ENCODE measurements at places on chromosomes 1 and 21.

DNA sequence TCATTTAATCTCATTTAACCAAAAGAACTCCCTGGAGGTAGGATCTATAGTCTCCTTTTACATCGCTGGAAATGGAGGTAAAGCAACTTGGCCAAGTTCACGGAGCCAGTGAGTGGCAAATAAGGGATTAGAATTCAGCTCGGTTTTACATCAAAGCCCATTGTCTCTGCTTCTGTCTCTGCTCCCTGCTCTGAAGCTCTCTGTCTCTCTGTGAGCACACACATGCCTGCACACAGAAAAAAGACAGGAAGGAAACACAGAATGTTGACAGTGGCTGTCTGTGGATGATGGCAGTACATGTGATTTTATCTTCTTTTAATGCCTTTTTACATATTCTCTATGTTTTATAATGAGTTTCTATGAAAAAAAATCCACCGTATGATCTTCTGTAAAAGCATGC, 8.9 kb upstream of the DHRS3 start:
- no peak for DNase-seq

- no peak for DNase-seq
These were observed 115.5 kb downstream of the PTPN14 start for GRCh38 chr1:214435867-214436266.

- peak; percentile 9 for DNase-seq
These were observed 77.4 kb downstream of the DESI2 start for GRCh38 chr1:244730153-244730933.

- no peak for DNase-seq
These were observed 19.4 kb downstream of the LGALS8 start for GRCh38 chr1:236543065-236543669.

- no peak for DNase-seq
These were observed 882.4 kb upstream of the ADGRL2 start for GRCh38 chr1:80918380-80918779.

DNA sequence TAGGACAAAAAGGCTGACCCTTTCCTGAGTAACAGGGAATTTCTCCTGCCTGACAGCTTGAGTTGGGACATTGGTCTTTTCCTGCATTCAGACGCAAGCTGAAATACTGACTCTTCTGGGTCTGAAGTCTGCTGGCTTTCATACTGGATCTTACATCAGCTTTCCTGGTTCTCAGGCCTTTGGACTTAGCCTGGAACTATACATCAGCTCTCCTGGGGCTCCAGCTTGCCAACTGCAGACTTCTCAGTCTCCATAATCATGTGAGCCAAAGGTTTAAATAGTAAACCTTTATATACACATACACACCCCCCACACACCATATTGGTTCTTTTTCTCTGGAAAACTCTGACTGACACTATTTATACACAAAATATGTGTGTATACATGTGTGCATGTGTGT, 59.0 kb upstream of the KCND3 start:
- DNase-seq: no peak

GRCh38 chr1:15680561-15681348, 3.4 kb upstream of the PLEKHM2 start:
- no peak for DNase-seq

DNA sequence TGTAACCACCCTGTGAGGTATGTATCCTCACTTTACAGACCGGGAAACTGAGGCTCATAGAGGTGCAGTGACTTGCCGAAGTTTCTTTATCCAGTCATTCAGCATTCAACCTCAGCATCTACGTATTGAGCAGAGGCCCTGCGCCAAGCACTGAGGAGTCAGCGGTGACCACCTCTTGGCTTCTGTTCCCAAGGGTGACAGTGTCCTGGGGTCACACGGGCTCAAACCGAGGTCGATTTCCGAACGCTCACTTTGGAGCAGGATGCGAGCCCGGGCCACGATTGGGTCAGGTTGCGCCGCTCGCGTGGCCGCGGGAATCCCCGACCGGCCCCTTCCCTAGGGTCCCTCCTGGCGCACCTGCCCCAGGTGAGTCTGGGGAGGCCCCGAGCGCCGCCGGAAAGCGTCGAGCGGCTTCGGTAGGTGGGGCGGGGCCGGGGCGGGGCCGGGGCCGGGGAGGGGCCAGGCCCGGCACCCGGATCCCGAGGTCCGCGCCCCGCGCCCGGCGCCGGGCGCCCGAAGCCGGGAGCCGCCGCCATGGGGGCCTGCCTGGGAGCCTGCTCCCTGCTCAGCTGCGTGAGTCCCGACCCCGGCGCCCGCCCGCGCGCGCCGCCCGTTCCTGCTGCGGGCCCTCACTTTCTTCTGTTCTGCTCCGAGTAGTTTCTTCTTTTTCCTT, at the start of gene SERINC2:
Gene SERINC2, plus strand, starts transcription at position 482 of the 673 bp plus-strand sequence. Its CDS starts 53 bp downstream, at position 535.
- DNase-seq: peak; percentile 26

- no peak for DNase-seq
These were observed 8.9 kb downstream of the SLC66A1 start for GRCh38 chr1:19321071-19321470.

- no peak for DNase-seq
These were observed 48.1 kb downstream of the KIF21B start for GRCh38 chr1:200975458-200975857.

GRCh38 chr1:12625276-12625675, 7.3 kb upstream of the DHRS3 start:
- DNase-seq: no peak

DNA sequence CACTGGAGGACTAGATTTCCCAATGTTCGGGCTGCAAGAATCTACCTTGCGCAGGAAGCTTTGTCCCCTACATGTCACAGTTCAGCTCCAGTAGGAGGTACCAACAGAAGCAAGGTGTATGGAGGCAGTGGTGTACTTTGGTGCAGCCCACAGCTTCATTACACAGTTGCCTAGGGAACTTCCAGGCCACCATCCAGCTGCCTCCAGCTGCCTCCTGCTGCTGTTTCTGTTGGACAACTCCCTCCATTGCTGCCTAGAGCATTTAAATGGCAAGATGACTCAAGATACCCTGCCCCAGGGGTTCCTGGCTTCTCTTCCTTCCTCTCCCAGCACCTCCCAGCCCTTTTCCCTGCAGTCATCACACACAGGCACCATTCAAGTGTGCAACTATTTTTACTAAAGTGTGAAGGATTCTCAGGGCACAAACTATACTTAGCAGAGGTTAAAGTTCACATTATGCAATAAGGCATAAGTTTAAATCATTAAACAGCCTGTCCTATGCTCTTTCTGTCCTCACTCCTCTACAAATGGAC, 39.0 kb upstream of the ATP1A1 start:
- no peak for DNase-seq

DNA sequence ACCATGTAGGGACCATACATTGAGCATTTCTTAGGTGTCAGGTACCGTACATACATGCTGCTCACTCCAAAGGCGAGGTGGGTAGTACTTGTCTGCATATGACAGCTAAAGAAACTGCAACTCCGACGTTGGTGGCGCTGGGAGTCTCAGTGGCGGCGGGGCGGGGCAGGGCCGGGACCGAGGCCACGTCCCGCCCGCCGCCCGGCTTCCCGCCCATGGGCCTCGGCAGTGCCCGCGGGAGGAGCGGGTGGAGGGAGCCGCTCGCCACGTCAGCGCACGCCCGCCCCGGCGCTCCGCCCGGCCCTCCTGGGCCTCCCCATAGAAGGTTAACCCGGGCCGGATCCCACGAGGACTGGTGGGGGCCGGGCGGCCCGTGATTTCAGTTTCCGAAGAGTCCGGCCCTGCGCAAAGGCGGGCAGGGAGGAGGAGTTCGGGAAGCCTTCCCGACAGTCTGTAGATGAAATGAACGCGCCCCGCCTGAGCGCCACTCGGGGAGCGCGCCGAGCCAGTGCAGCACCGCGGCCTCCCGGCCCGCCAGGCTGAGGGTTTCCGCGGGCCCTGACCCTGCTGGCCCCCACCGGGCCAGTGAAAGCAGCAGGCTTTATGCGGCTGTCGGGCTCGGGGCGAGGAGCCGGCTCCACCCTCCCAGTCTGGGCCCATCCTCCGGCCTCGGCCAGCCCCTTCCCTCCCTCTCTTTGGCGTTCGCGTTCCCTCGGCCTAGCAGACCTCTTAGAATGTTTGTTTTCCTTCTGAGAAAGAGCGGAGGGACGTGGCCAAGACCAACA, 119.9 kb upstream of the JUN start:
- DNase-seq: peak; percentile 57

- no peak for DNase-seq
These were observed 40.4 kb upstream of the GOLT1A start for GRCh38 chr1:204254031-204254661.

GRCh38 chr1:116874733-116875249, 34.9 kb upstream of the PTGFRN start:
- no peak for DNase-seq

DNA sequence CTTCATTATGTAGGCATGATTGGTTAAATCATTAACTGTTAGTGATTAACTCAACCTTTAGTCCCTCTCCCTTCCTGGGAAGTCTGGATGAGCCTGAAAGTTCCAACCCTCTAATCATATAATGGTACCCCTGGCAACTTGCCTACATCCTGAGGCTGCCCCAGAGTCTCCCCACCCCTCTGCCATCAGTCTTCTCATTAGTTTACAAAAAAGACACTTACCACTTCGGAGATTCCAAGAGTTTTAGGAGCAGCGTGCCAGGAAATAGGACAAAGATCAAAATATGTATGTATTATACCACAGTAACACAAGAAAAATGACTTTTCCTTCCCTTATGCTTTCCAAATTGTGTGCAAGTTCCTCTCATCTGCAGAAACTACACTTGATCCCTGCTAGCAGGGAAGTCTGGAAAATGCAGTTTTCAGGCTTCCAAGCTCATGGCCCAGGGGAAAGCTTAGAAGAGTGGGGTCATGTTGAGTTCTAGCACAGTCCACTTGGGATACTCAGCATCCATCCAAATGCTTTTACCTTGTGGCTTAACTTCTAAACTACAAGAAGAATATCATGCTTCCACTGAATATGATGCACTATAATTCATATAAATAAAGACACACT, 64.6 kb upstream of the PPIH start:
- DNase-seq: no peak

DNA sequence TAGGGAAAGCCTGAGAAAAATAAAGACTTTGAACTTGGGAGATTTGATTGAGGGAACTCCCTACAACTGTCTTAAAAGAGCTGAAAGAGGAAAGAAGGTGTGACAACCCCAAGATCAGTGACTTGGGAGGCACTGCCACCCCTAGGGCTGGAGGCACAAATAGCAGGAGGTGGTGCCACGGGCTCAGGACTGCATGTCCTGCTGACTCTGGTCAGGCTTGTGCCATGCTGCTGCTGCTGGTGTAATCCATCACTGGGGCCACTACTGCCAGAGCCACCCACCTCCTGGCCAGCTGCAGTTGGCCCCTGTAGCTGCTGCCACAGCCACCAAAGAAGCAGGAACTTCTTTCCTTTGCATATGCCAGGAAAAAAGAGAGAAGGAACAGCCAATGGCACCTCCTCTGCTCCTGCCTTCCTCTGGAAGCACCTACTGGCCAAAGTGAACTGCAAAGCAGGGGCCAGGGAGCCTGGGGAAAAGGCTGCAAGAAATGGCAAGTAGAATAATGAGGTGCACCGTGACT, 730.3 kb downstream of the PTPRU start:
- DNase-seq: no peak

Data from activated naive CD4-positive, alpha-beta T cell (primary cell).